ENCODE measurements at places on chromosomes 2 and 18. TPM values are rescaled to one million over a fixed set of nuclear protein-coding genes. Genes with fewer than 3 reads are reported as not detected.

GRCh38 chr2:73257425-73258125, 23.5 kb downstream of the CCT7 start:
- no peak for DNase-seq

DNA sequence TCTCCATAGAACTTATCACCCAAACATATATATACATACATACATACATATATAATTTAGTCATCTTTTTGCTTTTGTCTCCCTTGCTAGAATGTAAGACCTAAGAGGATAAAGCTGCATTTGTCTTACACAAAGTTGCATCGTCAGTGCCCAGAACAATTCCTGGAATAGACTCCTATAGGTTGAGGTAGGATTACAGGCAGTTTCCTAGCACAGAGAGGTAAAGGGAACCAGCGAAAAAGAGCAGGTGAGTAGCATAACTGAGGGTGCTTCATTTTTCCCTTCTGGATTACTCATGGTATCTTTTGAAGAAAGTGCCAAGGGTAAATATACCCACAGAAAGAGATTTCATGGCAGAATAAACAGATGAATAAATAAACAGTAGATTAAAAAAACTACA, 68.1 kb upstream of the AMMECR1L start:
- no peak for DNase-seq

GRCh38 chr18:61953161-61953560, 60.4 kb upstream of the RNF152 start:
- DNase-seq, result no peak

- no peak for DNase-seq
Observed at GRCh38 chr2:72830273-72830672, 4.4 kb upstream of the EXOC6B start.

GRCh38 chr18:1499265-1499664, 594.6 kb downstream of the ADCYAP1 start:
- DNase-seq, result no peak

Gene SAG
- not detected for total RNA-seq

- DNase-seq, result no peak
Observed at GRCh38 chr2:8376603-8377410, 305.0 kb upstream of the ID2 start.

Gene LIPG
- 6.8 TPM for total RNA-seq

GRCh38 chr2:64283006-64283570, 138.9 kb upstream of the PELI1 start:
- DNase-seq, result no peak

Gene ANKRD30BL
- 0.39 TPM for total RNA-seq

GRCh38 chr2:238370094-238370822, 49.9 kb downstream of the TRAF3IP1 start:
- DNase-seq, result no peak

GRCh38 chr2:105405291-105405690, 6.4 kb upstream of the FHL2 start:
- DNase-seq, result no peak

GRCh38 chr2:37090019-37090477, 5.7 kb downstream of the GPATCH11 start:
- no peak for DNase-seq

Gene LAMA1
- total RNA-seq, result 60.7 TPM

Gene CD8B
- total RNA-seq, result 0.71 TPM

- DNase-seq, result no peak
Observed at GRCh38 chr2:216293883-216294282, 78.4 kb downstream of the MARCHF4 start.

Gene RNPEPL1
- 20.5 TPM for total RNA-seq

- DNase-seq, result no peak
Observed at GRCh38 chr2:200451511-200451910, 58.4 kb downstream of the KCTD18 start.

Gene RGPD3
- 0.11 TPM for total RNA-seq

Measured in WTC11 (cell line).